SIG-M5 (cell line): ENCODE measurements at places on chromosomes 13 and 19.

- DNase-seq, result no peak
Observed at GRCh38 chr13:80921541-80921940, 580.6 kb upstream of the SPRY2 start.

- no peak for DNase-seq
Observed at GRCh38 chr13:42396901-42397655, 125.1 kb downstream of the AKAP11 start.

DNA sequence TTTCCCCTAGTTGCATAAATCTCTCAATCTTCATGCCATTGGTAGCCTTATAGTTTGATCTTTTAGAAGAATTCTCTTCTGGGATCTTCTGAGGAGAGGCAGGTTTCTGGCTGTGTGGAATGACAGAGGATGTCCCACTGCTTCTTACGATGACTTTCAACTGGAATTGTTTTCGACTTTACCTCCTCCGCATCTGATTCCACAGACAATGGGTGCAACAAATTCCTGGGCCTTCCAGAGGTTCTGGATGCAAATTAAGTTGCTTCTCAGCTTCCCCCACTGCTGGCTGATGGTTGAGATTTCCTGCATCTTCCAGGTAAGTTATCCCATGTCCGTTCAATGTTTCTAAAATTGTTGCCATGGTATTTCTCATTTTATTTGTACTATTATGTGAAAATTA lies 142.3 kb upstream of the TSC22D1 start:
- no peak for DNase-seq

DNA sequence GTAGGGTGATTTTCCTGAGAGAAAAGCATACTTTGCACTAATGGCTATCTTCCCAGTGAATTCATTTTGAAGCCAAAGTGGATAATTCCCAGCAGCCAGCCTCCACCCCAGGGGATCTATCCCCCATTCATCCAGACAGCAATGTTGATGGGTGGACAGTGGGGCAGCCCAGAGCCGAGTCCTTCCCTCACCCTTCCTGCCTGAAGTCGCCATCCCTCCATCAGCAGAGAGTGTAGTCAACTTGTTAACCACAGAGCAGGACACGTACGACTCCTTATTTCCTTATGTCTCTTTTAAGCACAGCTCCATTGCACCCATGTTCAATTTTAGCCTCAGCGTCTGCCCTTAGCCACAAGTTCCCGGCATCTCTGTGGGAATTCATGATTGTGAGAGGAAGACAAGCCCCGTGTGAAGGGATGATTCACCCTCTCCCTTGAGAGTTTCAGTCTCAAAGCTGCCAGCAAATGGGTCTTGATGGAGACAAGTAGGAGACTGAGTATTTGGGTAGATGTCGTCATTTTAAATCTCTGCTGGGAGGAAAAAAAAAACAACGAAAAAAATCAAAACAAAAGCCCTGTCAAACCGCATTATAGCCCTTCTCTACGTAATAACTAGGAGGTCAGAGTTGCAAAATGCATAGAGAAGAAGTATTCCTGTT lies 58.3 kb upstream of the MEDAG start:
- DNase-seq, result no peak

GRCh38 chr19:32555786-32556185 lies 25.2 kb upstream of the PDCD5 start:
- DNase-seq, result no peak

GRCh38 chr13:69769608-69770007 lies 338.0 kb upstream of the ATXN8OS start:
- DNase-seq, result no peak

DNA sequence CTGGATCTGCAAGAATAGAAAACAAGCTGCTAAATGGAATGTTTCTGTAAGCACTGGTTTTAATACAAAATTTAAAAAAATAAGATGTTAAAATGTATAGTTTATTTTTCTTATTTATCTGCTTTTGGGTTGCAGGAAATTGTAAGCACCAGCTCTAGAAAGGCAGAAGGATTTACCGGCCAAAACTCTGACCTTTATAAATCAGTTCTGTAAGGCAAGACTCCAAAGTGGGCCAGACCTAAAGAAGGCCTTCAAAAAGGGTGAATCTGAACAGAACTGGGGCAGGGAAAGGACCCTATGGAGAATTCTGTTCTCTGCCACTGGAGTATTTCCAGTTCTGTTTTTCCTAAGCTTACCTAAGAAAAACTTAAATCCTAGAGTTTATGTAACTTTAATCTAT lies 19.3 kb downstream of the ZNF100 start:
- DNase-seq, result no peak

- no peak for DNase-seq
Observed at GRCh38 chr19:50835103-50835784, 1.9 kb upstream of the KLK15 start.

DNA sequence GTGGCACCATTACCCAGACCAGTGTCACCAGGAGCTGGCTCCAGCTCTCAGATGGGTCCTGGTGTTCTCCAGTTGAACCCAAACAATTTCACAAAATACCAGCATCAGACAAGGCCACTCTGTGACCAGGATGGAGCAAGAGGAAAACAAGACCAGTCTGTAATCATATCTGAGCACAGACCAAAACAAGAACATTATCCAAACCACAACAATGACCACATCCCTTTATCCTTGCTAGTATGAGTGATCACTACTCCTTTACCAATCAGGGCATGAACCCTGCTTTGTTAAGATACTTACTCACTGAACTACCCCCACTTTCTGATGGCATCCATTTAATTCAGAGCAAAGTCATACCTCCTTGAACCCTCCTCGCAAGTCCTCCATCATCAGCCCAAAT lies 145.9 kb downstream of the NUFIP1 start:
- no peak for DNase-seq

GRCh38 chr19:2795827-2796658 lies 10.7 kb downstream of the THOP1 start:
- no peak for DNase-seq
